ENCODE measurements at places on chromosomes 1 and 21. TPM values are rescaled to one million over a fixed set of nuclear protein-coding genes. Genes with fewer than 3 reads are reported as not detected.

- H3K27ac ChIP-seq = peak overlapping the region; percentile 27
- peaks cover 33% of the 10 kb centered on the region for H3K4me1 ChIP-seq
- H3K36me3 ChIP-seq = peaks cover 100% of the 10 kb centered on the region
- DNase-seq = no peak
- H3K4me3 ChIP-seq = no peak overlapping the region
- H3K27me3 ChIP-seq = no peaks in the 10 kb centered on the region
Observed at GRCh38 chr1:198701250-198701649, 62.4 kb downstream of the PTPRC start.

DNA sequence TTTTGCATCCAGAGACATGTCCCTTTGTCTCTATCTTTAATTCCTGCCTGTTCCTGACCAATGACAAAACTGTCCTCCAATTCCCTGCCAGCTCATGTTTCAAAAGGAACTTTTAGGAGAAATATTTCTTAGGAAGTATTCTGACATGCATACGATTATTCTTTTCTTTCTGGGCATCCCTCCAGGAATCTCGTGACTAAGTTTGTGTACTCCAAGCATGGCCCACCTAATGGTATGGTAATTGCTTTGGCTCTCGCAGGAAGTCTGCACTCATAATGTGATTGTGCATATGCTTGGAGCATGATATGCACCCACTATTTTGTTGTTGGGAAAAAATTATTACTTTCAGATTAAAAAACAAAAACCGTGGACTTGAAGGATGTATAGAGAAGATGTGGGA lies 256.4 kb downstream of the PRDM2 start:
- peaks cover 6% of the 10 kb centered on the region for H3K27me3 ChIP-seq
- no peak for DNase-seq
- no peaks in the 10 kb centered on the region for H3K36me3 ChIP-seq
- H3K27ac ChIP-seq = no peak overlapping the region

- H3K4me3 ChIP-seq = no peak overlapping the region
- H3K36me3 ChIP-seq = no peaks in the 10 kb centered on the region
- no peak for DNase-seq
- no peak overlapping the region for H3K27ac ChIP-seq
- peaks cover 14% of the 10 kb centered on the region for H3K27me3 ChIP-seq
Observed at GRCh38 chr1:11563560-11564069, 84.7 kb downstream of the DISP3 start.

Gene LENEP
- total RNA-seq = not detected

Gene STIL
- total RNA-seq = 2.1 TPM

DNA sequence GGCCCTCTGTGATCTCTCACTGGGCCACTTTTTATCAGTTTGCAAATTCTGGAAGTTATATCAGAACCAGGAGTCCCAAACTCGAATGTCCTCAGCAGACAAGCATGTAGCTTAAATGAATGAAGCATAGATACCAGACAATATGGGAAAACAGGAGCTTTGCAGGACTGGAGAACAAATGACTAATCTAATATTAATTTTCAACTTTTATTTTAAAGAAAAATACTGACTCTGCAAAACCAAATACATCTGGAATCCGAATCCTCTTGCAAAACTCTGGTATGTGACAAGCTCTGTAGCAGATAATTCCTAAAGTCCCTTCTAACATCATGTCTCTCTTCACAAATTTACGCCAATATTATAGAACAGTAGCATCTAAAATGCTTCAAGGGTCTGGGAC lies 427.4 kb downstream of the TTLL7 start:
- no peaks in the 10 kb centered on the region for H3K27me3 ChIP-seq
- no peaks in the 10 kb centered on the region for H3K36me3 ChIP-seq
- H3K4me3 ChIP-seq = no peak overlapping the region
- H3K4me1 ChIP-seq = no peaks in the 10 kb centered on the region
- DNase-seq = no peak

DNA sequence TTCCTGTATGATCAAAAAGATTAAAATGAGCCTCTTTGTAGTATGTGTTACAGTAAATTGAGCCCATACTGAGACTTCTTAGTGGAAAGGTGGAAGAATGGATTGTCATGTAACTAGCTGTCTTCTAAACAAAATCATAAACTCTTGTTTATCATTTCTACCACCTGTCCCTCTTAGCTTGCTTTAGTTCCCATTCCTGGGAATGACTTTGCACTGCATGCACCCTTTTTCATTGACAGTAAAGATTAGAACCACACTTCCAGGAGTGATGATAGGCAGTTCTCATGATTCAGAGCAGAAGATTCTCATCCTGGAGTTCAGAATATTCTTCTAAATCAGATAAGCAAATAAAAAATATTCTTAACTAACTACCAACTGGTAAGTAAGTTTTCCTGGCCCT lies 28.0 kb downstream of the DENND2D start:
- H3K36me3 ChIP-seq = peaks cover 62% of the 10 kb centered on the region
- no peaks in the 10 kb centered on the region for H3K27me3 ChIP-seq
- no peak overlapping the region for H3K4me3 ChIP-seq
- H3K4me1 ChIP-seq = no peaks in the 10 kb centered on the region

Measured in CD4-positive, alpha-beta T cell (primary cell).